Activated CD8-positive, alpha-beta memory T cell treated with anti-CD3 and anti-CD28 coated beads for 1 hour (primary cell): ENCODE measurements at places on chromosomes 16 and 17.

DNA sequence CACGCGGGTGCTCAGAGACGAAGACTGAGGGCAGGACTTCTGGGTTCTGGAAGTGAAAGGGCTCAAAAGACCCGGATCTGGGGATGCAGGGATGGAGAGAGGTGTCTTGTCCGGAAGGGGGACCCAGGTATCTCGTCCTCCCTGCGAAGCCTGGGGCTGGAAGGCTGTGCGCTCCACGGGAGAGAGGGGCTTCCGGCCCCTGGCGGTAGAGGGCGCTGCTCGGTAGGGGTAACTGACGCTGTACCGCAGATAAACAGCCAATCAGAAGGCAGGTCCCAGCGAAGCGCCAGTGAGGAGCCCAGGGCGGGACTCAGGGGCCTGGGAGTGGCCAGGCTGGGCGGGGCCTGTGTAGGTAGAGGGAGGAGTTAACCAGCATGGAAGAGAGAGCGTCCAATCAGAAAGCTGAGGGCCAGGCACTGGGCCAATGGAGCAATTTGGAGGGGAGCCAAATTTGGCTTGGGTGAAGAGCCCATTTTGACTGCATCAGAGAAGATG lies 804 bp downstream of the TGFB1I1 start:
- DNase-seq = no peak

GRCh38 chr17:31226373-31226772 lies 70.7 kb downstream of the OMG start:
- DNase-seq = no peak

DNA sequence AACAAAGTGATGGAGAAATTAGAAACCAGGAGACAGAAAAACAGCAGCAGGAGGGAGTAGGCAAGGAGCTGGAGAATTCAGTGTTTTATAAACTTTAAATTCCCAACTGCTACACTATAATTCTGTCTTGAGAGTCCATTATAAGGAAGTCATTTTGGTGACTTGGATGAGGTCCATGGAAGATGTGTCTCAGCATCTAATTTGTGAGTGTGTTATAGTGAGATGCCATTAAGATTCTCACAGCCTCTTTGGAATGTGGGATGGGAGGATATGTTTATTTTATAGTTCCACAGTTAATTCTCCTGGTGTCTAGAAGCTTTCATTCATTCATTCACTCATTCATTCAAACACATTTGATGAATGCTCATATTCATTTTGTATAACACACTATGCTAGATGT lies 206.0 kb upstream of the MYOCD start:
- no peak for DNase-seq

DNA sequence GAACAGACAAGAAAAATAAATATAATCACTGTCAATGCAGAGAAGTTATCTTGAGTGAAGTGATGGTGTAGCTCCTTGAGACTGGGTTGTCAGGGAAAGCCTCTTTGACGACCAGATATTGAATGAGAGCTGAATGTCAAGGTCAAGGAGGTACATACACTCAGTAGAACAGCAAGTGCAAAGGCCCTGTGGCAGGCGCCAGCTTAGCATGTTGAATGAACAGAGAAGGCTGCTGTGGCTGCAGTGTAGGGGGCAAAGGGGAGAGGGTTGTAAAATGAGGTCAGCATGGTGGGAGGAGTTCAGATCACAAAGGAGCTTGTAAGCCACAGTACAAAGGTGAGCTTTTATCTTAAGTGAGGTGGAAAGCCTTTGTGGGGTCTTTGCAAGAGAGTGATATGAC lies 111.5 kb downstream of the ZFHX3 start:
- no peak for DNase-seq

DNA sequence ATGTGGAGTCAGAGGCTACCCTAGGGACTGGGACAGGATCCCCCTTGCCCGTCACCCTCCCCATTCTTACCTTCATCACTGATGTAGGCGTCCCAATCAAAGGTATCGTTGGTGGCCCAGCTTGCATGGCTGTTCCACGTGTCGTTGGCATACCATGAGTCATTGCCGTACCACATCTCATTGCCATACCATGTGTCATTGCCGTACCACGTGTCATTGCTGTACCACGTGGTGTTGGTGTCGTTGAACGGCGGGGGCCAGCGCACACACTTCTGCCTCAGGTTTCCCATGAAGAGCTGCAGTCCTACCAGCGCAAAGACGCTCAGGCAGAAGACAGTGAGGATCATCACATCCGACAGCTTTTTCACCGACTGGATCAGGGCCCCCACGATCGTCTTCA lies 4.8 kb downstream of the SCN4A start:
- DNase-seq = no peak

DNA sequence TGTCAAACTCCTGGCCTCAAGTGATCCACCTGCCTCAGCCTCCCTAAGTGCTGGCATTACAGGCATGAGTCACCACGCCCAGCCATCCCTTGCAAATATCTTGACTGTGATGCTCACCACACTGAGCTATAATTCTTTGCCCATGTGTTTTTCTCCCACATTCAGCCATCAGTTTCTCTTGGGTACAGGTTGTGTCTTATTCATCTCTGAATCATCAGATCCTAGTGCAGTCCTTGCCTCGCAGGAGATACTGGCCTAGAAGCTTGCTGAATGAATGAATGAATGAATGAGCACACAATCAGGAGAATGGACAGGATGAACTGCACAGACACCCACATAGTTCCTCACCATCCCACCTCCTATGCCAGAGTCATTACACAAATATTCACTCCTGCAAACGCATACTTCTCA lies 24.4 kb upstream of the ETV4 start:
- DNase-seq = no peak

DNA sequence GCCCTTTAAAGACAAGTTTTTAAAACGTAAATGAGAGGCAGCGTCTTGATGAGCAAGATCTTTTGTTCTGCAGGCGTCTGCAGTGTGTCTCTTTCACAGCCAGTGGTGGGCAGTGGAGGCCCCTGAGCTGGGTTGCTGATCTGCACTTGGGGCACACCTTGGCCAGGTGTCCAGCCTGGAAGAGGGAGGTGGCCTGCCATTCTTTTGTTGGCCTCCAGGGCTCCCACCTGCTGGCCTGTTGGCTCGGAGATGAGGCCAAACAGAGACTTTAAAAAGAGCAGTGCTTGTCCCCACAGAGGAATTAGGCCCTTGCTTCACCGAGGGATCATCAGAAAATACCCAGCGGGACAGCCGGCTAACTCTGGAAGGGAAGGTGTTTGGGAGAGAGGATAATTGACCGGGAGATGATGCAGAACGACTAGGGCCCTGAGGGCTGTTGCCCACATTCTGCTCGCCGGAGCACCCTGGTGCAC lies 145.9 kb upstream of the PLCG2 start:
- DNase-seq = no peak

DNA sequence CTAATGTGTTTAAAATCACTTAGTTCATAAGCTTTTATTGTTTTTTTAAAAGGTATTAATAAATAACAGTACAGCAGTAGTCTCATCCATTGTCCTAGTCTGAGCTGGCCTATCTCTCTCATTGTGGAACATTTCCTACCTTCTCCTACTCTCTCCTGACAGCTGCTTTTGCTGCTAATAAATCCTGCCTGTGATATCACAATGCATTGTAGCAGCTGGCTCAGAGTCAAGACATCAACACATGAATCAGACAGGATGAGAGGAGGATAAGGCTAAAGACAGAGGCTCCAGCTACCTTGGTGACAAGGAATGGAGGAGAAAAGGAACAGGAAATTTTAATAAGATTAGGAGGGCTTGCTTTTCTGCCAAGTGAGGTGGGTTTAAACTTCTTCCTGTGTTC lies 626.1 kb downstream of the HS3ST4 start:
- no peak for DNase-seq

- DNase-seq = no peak
Measured at GRCh38 chr17:41985919-41986318, 19.3 kb downstream of the CNP start.

GRCh38 chr17:9790889-9791876 lies at the start of gene DHRS7C:
Gene DHRS7C, minus strand, starts transcription at chr17:9791592. Its CDS starts 308 bp downstream, at chr17:9791284.
- DNase-seq = no peak

DNA sequence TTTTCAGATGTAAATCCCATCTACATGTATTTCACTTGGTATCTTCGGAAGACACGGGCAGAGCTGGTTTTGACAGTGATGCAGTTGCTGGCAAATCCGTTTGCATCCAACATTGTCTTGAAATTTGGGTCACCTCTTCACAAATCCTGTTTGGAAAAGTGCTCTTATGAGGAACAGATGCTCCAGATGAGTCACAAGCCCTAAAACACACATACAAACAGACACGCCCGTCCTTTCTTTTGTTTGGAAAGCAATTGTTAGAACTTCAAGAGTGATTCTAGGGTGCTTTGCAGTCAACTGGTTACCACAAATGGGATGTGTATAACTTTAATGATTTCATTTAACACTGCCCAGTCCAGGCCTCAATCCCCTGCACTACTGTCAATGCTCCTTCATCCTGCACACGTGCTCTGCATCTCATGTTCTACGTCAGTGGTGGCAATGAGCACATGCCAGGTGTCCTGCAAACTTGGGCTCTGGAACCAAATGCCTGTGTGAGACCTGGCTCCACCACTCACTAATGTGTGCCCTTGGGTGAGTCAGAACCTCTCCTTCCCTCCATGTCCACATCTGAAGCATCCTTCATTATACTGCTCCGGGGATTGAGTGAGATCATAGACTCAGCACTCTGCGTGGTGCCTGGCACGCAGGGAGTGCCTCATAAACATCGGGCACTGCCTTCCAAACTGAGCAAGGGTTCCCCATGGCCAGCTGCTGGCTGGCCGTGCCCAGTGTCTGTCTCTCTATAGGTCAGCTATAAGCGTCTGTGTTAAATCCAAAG lies 19.3 kb upstream of the FOXF1 start:
- no peak for DNase-seq

- DNase-seq = no peak
Measured at GRCh38 chr17:61442136-61442775, 10.0 kb upstream of the TBX4 start.

GRCh38 chr17:16361874-16362273 lies 8.6 kb upstream of the CENPV start:
- DNase-seq = no peak

DNA sequence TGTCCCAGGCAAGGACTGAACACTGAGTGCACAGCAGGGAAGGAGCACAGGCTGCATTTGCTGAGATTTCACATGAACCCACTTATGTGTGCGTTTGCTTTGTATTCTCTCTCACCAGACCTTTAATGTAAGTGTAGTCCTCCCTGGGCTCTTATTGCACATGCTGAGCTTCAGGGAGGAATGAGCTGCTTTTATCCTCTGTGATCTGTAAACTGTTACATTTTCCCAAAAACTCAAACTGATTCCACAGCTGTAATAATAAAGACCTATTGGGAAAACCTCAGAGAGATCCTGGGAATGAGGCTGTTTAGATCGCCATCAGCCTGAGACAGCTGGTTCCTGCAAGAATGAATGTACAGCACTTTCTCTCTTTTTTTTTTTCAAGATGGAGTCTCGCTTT lies 53.6 kb upstream of the ADORA2B start:
- DNase-seq = no peak

GRCh38 chr16:72444696-72445095 lies 272.7 kb upstream of the PMFBP1 start:
- no peak for DNase-seq

DNA sequence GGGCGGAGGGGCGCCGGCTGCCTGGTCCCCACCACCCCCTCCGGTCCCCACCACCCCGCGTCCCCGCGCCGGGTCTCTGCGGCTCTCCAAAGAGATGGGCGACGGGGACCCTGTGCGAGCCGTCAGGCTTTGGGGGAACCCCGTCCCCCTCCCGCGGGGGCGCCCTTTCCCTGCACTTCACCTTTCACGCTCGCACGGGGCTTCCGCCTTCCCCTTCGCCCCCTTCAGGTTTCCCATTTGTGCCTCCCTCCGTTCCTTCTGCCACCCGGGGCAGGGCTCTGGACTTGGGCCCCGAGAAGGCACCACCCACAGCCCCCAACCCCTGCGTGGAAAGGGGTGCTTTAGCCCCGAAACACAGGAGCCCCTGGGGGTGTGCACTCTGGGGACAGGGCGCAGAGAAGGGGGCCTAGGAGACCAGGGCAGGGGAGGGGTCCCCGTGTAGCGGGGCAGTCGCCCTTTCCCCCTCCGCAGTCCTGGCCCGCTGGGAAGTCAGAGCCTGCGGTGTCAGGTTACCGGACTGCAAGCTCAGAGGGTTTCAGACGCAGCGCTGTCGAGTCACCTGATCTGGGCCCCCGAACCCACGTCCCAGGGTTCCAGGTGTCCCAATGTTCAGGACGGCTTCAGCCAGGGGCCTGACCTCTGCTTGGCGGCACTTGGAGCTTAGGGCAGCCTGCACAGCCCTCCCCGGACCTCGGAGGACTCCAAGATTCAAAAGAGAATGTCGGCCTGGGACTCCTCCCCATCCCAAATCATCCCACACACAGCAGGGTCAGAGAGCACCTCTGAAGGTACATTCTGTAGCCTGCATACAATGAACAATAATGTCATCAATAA lies 6.7 kb upstream of the CCDC92B start:
- DNase-seq = no peak

- no peak for DNase-seq
Measured at GRCh38 chr17:21199856-21200255, 14.1 kb downstream of the TMEM11 start.

DNA sequence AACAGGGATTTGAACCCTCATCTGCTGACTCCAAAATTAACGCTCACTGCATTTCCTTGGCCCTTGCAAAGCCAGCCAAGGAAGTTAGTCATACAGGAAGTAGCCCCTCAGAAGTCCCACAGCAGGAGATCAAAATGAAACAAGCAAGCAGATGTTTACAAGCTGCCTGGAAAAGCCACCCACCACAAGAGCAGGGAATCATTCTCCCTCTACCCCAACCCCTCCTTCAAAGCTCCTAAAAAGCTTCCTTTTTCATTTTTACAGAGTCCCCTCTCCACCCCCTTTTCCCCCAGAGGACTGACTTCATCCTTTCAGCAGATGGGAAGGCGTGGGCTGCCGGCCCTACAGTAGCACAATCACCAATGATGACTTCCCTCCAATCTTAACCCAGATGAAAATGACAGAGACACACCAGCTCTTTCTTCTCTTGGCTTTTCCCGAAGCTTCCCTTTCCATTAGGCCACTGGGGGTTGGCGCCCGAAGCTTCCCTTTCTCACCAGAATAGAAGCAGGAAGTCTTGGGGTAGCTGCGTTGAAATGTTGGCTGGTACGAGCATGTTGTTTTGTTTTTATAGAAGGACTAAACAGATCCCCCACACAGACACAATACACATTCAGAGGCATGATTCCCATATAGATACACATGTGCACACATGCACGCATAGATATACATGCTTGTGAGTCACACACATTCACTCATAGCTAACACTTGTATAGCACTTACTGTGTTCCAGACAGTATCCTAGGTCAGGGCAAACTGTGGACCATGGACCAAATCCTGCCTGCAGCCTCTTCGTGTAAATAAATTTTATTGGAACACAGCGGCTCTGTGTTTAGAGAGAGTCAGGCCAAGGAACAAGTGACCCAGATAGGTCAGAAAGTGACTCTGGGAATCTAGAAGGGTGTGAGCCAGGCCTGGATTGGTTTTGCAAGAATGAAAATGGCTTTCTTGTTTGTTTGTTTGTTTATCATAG lies 17.4 kb downstream of the ITPRIPL2 start:
- no peak for DNase-seq

GRCh38 chr17:33874617-33875060 lies 380.4 kb upstream of the CCL2 start:
- DNase-seq = no peak

- DNase-seq = no peak
Measured at GRCh38 chr16:2956579-2956956, 7.5 kb upstream of the KREMEN2 start.

GRCh38 chr17:51500454-51500853 lies 240.1 kb downstream of the UTP18 start:
- no peak for DNase-seq
